ENCODE measurements at places on chromosomes 7 and 10. TPM values are rescaled to one million over a fixed set of nuclear protein-coding genes. Genes with fewer than 3 reads are reported as not detected.

SPDYE18 gene
- not detected for polyA plus RNA-seq

NODAL gene
- polyA plus RNA-seq = not detected

GNAT3 gene
- not detected for polyA plus RNA-seq

CD36 gene
- 30.0 TPM for polyA plus RNA-seq

CNPY1 gene
- polyA plus RNA-seq = not detected

All from sigmoid colon (tissue), 7 donors.